Activated T-cell treated with anti-CD3 and anti-CD28 coated beads, Interleukin-2, amount 50 U/mL, for 4 hours (primary cell): ENCODE measurements at places on chromosomes 1 and 21. TPM values are rescaled to one million over a fixed set of nuclear protein-coding genes. Genes with fewer than 3 reads are reported as not detected.

LIPI gene
- not detected for total RNA-seq

MYBPH gene
- not detected for total RNA-seq

B3GALT5 gene
- 0.05 TPM for total RNA-seq

ALPL gene
- total RNA-seq, result 0.34 TPM

LMX1A gene
- not detected for total RNA-seq

TSSK3 gene
- total RNA-seq, result 0.92 TPM

HAO2 gene
- total RNA-seq, result not detected

TSPEAR gene
- total RNA-seq, result not detected

ATP8B2 gene
- total RNA-seq, result 73.4 TPM

NTMT2 gene
- not detected for total RNA-seq

ARHGEF19 gene
- total RNA-seq, result 16.6 TPM

OXCT2 gene
- total RNA-seq, result 1.7 TPM

RYR2 gene
- total RNA-seq, result 0.05 TPM

PLCH2 gene
- total RNA-seq, result 0.58 TPM

TNFRSF4 gene
- total RNA-seq, result 735 TPM

KANK4 gene
- total RNA-seq, result not detected
